ENCODE measurements at places on chromosomes 1 and 21.
A peak's percentile ranks its signal among the peaks of the same experiment; 100 is the strongest.

DNA sequence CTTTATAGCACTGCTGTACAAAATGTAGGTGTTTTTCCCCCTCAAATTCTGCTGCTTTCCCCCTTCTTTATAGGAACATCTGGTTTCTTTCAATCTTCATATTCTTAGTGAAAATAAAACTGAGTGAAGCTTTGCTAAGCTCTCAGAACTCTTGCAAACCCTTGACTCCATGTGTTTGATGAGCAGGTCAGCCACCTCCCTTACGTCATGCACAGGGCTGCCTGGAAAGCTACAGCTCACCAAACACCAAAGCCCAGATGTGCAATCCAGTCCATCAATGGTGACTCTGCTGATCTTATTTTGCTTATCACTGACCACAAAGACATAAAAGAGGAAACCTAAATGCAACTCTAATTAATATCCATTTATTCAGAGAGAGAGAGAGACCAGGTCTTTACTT is 5.5 kb downstream of the CACNA1E start:
- DNase-seq, result no peak

GRCh38 chr1:66438501-66438900 is 95.5 kb upstream of the SGIP1 start:
- DNase-seq, result no peak

GRCh38 chr1:186179231-186179630 is 195.8 kb downstream of the TPR start:
- no peak for DNase-seq

GRCh38 chr1:190551638-190552037 is 74.0 kb upstream of the BRINP3 start:
- no peak for DNase-seq

- DNase-seq, result no peak
Measured at GRCh38 chr1:52706941-52707926, 9.1 kb upstream of the COA7 start.

GRCh38 chr1:6345009-6345408 is 48.6 kb downstream of the ACOT7 start:
- no peak for DNase-seq

- DNase-seq, result no peak
Measured at GRCh38 chr1:203325418-203326091, 20.2 kb downstream of the BTG2 start.

DNA sequence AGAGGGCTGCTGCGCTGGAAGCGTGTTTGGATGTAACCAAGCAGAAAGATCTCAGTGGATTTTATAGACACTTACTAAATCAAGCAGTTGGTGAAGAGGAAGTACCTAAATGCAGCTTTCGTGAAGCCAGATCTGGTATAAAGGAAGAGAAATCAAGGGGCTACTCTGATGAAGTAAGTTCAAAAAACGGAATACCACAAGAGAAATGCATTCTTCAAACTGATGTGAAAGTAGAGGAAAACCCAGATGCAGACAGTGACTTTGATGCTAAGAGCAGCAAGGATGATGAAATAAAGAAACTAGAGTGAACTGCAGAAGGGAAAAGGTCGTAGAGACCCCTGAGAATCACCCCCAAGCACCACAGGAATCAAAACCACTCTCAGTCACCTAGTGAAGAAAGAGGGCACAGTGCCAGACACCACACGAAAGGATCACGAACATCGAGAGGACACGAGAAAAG is 40.8 kb upstream of the NEXN start:
- no peak for DNase-seq

DNA sequence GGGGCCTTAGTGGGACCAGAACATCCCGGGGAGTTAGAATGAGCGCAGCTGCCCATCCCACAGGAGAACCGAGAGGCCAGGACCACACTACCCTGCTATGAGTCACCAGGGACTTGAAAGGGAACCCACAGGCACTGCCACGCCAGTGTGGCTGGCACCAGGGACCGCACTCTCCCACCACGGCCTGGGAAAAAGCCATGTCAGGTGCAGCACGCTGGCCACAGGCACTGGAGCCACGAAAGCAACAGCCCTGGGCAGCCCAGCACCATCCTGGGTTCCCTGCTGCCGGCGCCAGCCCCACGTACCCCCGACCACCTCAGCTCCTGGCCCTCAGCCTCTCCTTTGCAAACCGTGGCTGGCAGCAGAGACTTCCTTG is 14.1 kb upstream of the TMEM240 start:
- DNase-seq, result no peak

DNA sequence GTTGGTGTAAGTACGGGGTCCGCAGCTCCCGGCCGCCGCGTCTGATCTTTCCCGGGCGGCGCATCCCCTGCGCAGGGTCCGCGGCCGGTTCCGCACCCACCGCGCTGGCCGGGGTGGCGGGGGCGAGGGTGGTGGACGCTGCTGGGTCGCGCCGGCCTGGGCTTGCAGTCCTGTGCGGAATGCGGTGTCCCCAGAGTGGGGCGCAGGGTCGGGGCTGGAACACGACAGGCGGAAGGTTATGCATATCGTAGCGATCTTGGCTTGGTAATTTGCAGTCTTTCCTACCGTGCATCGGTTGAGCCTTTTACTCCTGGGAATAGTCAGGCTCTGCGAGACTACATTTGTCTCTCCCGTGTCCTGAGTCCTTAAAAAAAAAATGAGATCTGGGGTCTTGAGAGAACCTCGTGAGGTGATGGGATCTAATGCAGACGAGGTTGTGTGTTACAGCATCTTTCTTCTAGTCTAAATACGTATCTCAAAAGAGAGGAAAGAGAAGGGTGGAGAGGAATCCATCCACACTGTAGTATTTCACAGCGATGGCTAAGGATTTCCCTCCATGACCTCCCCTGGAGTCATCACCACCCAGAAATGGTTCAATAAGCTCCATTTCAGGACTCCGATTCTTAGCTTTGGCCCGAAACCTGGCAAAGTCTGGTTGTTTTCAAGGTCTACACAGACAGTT is 572 bp downstream of the ATP1B1 start:
- DNase-seq, result peak; percentile 42

DNA sequence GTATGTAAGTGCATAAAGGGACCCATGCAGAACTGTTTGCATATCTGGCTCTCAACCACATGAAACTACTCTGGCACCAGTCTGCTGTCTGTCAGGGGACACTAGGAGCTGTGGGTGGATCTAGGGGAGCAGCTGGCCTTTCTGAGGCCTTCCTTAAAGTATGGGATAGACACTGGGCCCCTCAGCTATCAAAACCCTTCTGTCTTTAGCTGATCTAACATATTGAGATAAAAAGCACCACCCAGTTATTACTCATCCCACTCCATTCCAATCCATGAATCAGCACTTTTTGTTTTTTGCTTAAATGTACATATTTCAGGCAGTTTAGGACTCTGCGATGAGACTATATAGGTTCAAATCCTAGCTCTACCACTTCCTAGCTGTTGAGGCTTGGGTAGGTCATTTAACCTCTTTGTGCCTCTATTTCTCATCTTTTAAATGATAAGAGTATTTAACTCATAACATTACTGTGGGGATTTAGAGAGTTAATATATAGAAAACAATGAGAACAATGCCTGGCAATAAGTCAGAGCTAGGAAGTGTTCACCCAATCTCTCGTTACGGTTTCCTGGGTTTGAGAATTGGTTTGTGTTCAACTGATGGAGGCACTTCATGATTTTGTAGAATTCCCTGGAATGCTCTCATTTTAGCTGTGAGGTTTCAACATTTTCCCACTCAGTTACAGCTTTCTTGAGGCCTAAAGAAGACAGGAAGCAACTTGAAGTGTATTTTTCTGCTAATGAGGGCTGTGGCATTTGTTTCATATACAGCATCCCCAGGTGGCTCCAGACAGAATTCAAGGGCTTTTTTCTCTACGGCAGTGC is 68.9 kb downstream of the LRIG2 start:
- peak; percentile 62 for DNase-seq

DNA sequence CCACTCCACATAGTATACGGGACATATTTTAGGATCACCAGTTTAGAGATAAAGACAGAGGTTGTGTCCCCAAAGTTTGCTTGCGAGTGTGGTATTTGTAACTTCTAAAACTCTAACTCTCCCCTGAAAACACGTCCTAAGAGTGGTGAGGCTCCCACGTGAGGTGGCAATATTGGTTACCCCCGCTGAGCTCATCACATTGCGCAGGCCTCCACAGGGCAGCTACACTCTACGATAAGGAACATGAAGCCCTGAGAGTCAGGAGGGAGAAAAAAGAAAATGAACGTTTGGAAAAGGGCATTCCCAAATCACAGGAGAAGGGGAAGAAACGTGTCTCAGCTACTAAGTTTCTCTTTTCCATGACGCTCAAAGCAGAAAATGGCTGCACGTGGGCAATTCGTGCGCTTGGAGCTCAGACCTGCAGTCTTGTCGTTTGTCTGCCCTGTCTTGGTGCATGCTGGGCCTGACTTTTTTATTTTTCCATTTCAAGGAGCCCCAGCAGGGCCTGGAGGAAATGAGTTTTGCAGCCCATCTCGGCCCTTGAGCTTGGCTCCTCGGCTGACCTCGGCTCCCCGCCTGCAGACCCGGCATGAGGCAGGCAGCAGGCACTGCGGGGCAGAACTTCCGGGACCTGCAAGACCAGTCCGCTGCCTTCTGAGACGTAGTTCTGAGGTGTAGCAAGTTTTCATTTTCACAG is 25.7 kb downstream of the ERG start:
- peak; percentile 42 for DNase-seq

DNA sequence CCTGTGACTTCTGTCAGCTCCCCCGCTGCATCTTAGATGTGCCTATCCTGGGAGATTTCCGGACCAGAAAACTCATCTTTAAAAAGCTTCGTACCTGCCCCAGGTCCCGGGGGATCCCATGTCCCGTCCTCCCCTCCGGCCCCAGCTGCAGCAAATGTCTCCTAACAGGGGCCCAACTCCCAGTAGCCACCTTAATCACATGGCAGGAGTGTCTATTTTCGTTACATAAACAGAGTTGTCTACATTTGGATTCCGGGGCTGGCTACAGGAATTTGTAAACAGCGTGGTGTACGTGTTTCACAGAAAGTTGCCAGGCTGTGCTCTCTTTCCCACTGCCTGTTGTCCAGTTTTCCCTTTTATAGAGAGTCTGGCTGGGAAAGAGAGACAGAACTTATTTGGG is 17.9 kb upstream of the KCNE2 start:
- DNase-seq, result peak; percentile 71

- DNase-seq, result no peak
Measured at GRCh38 chr1:168613691-168614231, 37.4 kb downstream of the XCL1 start.

DNA sequence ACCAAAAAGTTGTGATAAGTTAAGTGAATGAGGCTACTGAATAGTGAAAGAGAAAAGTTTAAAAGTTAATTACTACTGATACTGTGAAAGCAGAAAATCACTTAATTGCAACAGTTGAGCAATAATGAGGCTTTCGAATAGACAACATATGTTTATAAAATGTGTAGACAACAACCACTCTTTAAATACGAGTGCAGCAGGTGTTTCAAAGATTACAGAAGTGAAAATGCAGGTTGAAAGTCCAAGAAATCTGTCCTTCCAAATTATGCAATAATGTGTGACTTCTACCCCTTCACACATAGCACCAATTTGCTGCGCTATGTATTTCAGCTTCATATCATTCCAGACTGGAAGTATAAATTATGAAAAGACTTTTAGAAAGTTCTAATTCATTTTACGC is 213.0 kb downstream of the COL24A1 start:
- DNase-seq, result no peak

DNA sequence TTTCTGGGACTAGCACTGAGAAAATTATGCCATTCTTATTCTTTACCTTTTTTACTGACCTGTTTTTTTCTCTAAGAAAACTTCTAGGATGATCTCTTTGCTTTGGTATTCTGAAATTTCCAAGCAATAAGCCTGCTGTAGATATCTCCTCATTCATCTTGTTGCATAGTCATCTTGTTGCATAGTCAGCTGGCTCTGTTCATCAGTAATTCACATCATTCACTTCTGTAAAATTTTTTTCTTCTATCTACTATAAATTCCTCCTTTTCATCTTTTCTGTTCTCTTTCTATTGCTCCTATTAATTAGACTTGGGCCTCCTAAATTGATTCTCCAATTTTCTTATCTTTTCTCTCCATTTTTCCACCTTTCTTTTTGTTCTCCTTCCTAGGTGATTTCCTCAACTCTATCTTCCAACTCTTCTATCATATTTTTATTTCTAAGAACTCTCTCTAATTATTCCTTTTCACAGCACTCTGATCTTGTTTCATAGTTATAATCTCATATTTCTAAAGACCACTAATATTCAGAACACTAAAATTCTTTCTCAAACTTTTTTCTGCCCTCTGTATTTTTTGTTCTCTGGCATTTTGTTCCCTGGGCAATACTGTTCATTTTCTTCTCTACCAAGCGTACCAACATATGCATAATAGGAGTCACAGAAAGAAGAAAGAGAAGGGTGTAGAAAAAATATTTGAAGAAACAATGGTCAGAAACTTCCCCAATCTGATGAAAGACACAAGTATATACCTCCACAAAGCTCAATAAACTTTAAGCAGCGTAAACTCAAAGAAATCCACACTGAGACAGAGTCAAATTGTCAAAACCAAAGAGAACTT is 17.7 kb downstream of the TUT4 start:
- DNase-seq, result peak; percentile 29

GRCh38 chr21:45982758-45983648 is 1.4 kb downstream of the COL6A1 start:
- DNase-seq, result no peak

DNA sequence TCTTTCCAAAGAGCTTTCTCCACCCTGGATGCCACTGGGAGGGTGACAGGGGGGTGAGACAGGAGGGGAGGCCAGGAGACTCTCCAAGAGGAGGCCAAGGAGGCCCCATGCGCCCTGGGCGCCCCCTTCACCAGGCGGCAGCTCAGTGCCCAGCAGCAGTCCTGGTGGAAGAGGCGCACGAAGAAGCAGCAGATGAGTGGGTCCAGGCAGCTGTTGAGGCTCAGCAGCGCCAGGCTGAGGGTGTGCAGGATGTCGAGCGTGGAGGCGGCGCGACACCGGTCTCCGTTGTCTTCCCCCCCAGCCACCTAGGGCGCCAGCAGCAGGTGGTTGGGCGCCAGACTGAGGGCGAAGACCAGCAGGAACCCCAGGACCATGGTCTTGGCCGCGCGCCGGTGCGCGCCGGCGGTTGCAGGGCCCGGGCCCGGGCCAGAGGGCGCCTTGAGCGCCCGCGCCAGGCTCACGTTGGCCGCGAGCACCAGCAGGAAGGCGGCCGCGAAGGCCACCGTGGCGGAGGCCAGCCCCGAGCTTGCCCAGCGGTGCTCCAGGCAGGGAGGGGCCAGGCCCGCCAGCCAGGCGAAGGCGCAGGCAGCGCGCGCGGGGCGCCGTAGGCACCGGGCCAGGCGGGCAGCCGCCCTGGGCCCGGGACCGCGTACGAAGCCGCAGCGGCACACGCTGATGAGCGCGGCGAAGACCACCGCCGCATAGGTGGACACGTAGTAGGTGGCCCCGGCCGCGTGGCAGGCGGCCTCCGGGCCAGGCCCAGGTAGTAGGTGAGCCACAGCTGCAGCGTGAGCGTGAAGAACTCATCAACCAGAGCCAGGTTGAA is 8.6 kb downstream of the TMEM35B start:
- DNase-seq, result no peak
